Activated CD8-positive, alpha-beta memory T cell treated with anti-CD3 and anti-CD28 coated beads, Interleukin-2, amount 10 ng/mL, durations not matched to agents 7 days and 5 days (primary cell): ENCODE measurements at places on chromosomes 7 and 10.

DNA sequence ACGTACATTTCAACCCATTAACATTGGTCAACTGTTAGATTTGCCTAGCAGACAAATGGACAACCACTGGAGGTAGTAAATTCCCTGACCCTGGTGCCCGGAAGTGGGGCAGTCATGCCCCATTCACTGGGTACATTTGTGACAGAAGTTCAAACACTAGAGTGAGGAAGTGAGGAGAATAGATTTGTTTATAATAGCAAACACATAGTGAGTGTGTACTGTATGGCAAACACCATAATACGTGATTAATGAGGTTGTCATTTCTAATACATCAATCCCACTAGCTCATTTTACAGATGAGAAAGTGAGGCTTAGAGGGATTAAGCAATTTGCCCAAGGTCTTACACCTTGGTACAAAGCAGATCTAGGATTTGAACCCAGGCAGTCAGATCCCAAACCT lies 181.9 kb upstream of the MKLN1 start:
- H3K36me3 ChIP-seq = peaks cover 8% of the 10 kb centered on the region
- H3K27me3 ChIP-seq = peaks cover 3% of the 10 kb centered on the region
- no peak overlapping the region for H3K27ac ChIP-seq
- no peak for DNase-seq
- H3K4me1 ChIP-seq = no peaks in the 10 kb centered on the region
- H3K4me3 ChIP-seq = no peak overlapping the region

DNA sequence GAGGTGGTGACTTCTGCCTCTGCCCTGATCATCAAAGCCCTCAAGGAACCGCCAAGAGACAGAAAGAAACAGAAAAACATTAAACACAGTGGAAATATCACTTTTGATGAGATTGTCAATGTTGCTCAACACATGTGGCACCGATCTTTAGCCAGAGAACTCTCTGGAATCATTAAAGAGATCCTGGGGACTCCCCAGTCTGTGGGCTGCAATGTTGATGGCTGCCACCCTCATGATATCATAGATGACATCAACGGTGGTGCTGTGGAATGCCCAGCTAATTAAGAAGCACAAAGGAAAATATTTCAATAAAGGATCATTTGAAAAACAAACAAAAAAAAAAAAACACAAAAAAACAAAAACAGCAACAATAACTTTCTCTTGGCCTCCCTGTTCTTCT lies 59.5 kb upstream of the TOMM7 start:
- DNase-seq = no peak
- no peaks in the 10 kb centered on the region for H3K27me3 ChIP-seq
- H3K36me3 ChIP-seq = peaks cover 4% of the 10 kb centered on the region

GRCh38 chr10:103676851-103677417 lies 178.4 kb downstream of the SH3PXD2A start:
- H3K36me3 ChIP-seq = no peaks in the 10 kb centered on the region
- H3K27ac ChIP-seq = no peak overlapping the region
- no peak overlapping the region for H3K4me3 ChIP-seq
- H3K4me1 ChIP-seq = peaks cover 17% of the 10 kb centered on the region

GRCh38 chr10:33055625-33056024 lies 97.6 kb upstream of the ITGB1 start:
- H3K4me1 ChIP-seq = peaks cover 2% of the 10 kb centered on the region
- peaks cover 2% of the 10 kb centered on the region for H3K27me3 ChIP-seq
- DNase-seq = no peak
- no peak overlapping the region for H3K4me3 ChIP-seq

DNA sequence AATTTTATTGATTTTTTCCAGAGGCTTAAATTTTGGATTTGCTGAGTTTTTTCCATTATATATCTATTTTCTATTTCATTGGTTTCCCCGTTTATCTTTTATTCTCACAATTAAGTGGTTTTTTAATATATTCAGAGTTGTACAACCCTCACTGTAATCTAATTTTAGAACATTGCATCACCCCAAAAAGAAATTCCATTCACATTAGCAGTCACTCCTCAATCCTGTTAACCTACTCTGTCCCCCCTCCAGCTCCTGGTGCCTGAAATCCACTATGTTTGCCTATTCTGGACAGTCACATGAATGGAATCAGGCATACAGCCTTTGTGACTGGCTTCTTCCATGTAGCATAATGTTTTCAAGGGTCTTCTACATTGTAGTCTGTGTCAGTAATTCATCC lies 55.8 kb upstream of the ITGA8 start:
- no peak overlapping the region for H3K27ac ChIP-seq
- H3K36me3 ChIP-seq = peaks cover 39% of the 10 kb centered on the region
- H3K4me3 ChIP-seq = no peak overlapping the region
- no peak for DNase-seq
- no peaks in the 10 kb centered on the region for H3K4me1 ChIP-seq
- H3K27me3 ChIP-seq = no peaks in the 10 kb centered on the region
